ENCODE measurements at places on chromosomes 7 and 10. TPM values are rescaled to one million over a fixed set of nuclear protein-coding genes. Genes with fewer than 3 reads are reported as not detected.

FLNC gene
- 0.16 TPM for total RNA-seq

- H3K36me3 ChIP-seq = no peaks in the 10 kb centered on the region
- no peaks in the 10 kb centered on the region for H3K27me3 ChIP-seq
These were observed 307.3 kb downstream of the CRPPA start for GRCh38 chr7:16114071-16114470.

ADRB1 gene
- 0.27 TPM for total RNA-seq

SFRP4 gene
- not detected for total RNA-seq

DNA sequence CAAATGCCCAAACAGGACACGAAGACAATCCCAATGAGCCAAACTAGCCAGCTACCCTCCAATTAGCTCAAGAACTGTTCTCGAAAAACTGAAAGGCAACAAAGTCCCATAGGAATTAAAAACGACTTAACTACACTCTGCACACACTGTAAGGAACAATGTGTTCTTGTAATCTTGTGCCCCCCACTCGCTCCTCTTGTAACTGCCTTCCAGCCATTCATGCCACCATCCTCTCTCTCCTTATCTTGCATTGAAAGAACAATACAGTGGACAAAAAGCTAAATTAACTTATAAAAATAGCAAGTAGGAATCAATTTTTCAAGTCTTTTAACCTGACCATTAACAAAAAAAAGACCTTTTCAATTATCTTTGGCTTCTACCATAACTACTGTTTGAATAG, 2.9 kb downstream of the CYTH3 start:
- peaks cover 26% of the 10 kb centered on the region for H3K27me3 ChIP-seq
- DNase-seq = no peak
- no peaks in the 10 kb centered on the region for H3K36me3 ChIP-seq

DNA sequence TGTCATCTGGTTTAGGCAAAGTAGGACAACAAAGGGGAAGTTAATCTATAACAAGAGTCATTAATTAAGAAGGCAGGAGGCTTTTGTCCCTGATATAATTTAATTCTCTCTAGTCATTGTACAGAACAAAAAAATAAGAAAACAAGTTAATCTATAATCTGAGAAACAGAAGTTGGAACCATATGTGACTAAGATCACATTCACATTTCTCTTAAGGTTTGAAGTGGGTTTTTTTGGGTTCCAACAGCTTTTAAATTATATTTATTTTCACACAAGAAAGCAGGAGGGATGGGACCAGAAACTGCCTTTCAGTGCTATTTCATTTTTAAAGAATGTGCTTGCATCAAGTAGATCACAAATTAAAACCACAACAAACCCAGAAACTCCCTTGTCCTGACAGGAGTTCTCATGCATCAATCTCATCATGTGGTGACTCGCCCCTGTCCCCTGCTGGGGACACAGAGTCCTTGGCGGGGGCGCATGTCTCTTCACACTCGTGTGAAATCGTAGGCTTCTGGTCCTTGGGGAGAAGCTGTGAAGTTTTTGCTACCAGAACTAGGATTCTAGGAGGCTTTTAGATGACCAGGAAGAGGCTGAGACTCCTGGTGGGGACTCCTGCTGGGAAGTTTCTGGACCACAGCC, 10.1 kb upstream of the OPN4 start:
- no peak overlapping the region for H3K4me3 ChIP-seq
- peaks cover 12% of the 10 kb centered on the region for H3K4me1 ChIP-seq
- H3K27me3 ChIP-seq = peaks cover 9% of the 10 kb centered on the region

- H3K27me3 ChIP-seq = no peaks in the 10 kb centered on the region
- no peaks in the 10 kb centered on the region for H3K4me1 ChIP-seq
- H3K27ac ChIP-seq = no peak overlapping the region
- no peak overlapping the region for H3K4me3 ChIP-seq
- no peaks in the 10 kb centered on the region for H3K36me3 ChIP-seq
- DNase-seq = no peak
These were observed 88.1 kb downstream of the COBL start for GRCh38 chr7:51228386-51228958.

OPALIN gene
- not detected for total RNA-seq

DNA sequence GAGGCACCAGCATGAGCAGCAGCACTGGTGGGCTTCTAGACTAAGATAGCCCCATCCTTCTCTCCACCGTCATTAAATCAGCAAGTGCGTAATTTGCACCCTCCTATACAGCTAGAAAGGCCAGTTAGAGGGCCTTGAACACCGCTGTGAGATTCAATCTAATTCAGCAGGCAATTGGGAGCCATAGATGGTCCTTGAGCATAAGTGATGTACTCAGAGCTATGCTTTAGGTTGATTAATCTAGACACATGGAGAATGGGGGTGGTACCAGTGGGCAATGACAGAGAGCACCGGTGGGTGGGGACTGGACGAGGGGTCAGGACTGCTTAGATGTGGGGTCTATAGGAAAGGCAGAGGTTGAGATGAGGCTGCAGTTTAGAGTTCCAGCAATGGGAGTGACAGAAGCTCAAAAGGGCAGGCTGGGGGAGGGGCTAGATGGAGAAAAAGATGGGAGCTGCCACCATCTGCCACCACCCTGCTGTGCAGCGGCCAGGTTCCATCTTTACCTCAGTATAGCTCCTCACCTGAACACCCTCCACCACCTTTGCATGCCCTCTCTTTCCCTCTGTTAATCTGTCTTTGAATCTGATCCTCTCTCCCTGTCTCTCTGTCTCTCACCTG, 87.3 kb downstream of the C10orf105 start:
- H3K27ac ChIP-seq = no peak overlapping the region
- no peak overlapping the region for H3K4me3 ChIP-seq

GRCh38 chr7:95220328-95220727, 104.0 kb downstream of the PON1 start:
- peaks cover 3% of the 10 kb centered on the region for H3K27me3 ChIP-seq
- no peaks in the 10 kb centered on the region for H3K36me3 ChIP-seq
- DNase-seq = no peak
- H3K4me1 ChIP-seq = no peaks in the 10 kb centered on the region

DNA sequence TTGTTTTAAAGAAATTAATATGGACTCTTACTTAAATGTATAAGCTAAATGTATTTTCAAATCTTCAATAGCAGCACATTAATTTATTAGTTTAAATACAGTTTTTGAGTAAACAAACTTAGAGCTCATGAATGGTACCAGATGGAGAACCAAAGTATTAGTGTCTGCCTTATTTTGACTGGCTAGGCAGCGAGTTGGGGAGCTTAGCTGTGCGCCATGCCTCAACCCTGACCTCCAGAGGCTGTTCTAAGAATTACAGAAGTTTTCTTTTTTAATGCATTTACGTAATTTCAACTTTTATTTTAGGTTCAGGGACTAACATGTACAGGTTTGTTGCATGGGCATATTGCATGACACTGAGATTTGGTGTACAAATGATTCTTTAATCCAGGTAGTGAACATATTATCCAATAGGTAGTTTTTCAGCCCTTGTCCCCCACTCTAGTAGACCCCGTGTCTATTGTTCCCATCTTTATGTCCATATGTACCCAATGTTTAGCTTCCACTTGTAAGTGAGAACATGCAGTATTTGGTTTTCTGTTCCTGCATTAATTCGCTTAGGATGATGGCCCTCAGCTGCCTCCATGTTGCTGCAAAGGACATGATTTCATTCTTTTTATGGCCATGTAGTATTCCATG, 166.8 kb downstream of the IQUB start:
- no peak overlapping the region for H3K27ac ChIP-seq
- H3K27me3 ChIP-seq = no peaks in the 10 kb centered on the region
- no peaks in the 10 kb centered on the region for H3K36me3 ChIP-seq
- H3K4me3 ChIP-seq = no peak overlapping the region
- peak; percentile 7 for DNase-seq

- H3K36me3 ChIP-seq = no peaks in the 10 kb centered on the region
- H3K4me1 ChIP-seq = no peaks in the 10 kb centered on the region
- H3K4me3 ChIP-seq = no peak overlapping the region
These were observed 145.9 kb downstream of the SH3PXD2A start for GRCh38 chr10:103709341-103709920.

- no peak overlapping the region for H3K27ac ChIP-seq
- no peak overlapping the region for H3K4me3 ChIP-seq
- H3K4me1 ChIP-seq = peaks cover 60% of the 10 kb centered on the region
- no peak for DNase-seq
- no peaks in the 10 kb centered on the region for H3K27me3 ChIP-seq
These were observed 35.8 kb upstream of the EZH2 start for GRCh38 chr7:148919859-148920258.

TMEM130 gene
- not detected for total RNA-seq

GRCh38 chr10:63515002-63515763, 6.0 kb upstream of the REEP3 start:
- DNase-seq = peak; percentile 49
- peak overlapping the region; percentile 1 for H3K4me3 ChIP-seq
- H3K36me3 ChIP-seq = peaks cover 26% of the 10 kb centered on the region
- no peaks in the 10 kb centered on the region for H3K27me3 ChIP-seq
- peak overlapping the region; percentile 64 for H3K27ac ChIP-seq

- H3K27ac ChIP-seq = no peak overlapping the region
- no peaks in the 10 kb centered on the region for H3K27me3 ChIP-seq
- H3K36me3 ChIP-seq = peaks cover 4% of the 10 kb centered on the region
- no peak for DNase-seq
- no peak overlapping the region for H3K4me3 ChIP-seq
These were observed 105.6 kb downstream of the TPK1 start for GRCh38 chr7:144730224-144730623.

DNA sequence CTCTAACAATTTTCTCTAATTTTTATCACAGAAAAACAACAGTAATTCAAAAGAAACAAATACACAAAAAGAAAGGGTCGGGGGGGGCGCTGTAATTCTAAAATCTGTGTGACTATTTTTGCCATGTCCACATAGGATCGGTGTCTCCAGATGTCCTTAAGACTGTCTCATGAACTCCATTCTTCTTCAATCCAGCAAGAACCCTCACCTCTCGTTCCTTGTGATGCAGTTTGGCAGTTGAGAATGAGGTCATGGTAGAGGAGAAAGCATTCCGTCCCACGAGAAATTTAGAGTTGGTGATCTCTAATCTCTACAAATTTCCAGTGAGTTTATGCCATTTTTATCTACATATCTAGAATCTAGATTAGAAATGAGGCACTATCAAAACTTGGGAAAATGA, 394.7 kb downstream of the TFEC start:
- no peaks in the 10 kb centered on the region for H3K36me3 ChIP-seq
- no peak overlapping the region for H3K27ac ChIP-seq
- no peaks in the 10 kb centered on the region for H3K4me1 ChIP-seq
- DNase-seq = no peak

DNA sequence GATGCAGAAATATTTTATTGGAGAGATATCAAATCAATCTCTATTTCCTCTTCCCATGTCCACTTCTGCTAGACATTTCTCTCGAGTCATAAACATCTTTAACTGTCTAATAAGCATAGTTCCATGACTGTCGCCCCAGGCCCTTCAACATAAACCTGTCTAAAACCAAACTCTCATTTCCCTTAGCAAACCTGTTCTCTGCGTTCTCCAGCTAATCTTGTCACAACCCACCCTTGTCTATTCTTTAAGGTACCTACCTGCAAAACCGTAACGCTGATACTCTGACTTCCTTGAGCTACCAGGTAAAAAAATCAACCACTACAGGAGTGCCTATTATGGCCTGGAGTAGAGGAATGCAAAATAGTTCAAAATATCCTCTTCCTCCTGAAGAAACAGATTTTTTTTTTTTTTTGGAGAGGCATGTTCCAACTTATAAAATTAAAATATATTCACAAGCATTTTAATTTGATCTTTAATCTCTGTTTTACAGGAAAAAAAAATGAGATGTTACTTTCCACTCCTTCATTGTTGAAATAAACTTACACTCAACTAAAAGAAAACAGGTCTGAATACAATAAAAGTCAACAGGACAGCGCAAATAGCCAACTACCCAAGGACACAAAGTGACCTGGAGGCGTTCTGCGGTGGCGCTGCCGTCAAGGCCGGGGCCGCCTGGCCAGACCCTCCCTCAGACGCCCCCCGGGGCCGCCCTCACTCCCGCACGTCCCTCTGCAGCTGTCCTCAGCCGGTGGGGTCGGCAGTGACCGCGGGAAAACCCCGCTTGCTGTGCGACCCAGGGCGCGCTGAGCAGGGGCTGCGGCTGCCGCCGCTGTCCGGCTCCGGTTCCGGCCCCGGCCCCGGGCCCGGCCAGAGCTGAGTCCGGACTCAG, 765 bp downstream of the SLC25A40 start:
- no peak for DNase-seq
- H3K4me1 ChIP-seq = peaks cover 45% of the 10 kb centered on the region
- peaks cover 57% of the 10 kb centered on the region for H3K36me3 ChIP-seq
- H3K27ac ChIP-seq = peak overlapping the region; percentile 96

DNA sequence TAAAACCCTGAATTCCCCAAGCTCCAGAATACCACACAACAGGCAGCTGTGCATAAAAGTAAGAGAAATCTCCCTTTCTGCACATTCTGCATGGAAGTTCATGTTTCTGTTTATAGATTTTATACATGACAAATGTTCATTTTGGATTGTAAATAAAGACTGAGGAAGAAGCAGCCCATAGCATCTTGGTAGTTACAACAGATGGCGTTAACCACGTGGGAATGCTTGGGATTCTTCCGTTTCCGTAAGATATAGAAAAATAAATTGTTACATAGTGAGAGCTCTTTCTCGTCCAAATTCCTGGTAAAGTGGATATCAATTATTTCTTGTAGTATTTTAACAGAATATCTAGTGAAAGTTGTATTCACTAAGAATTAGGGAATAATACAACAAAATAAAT, 1016.5 kb downstream of the GRM8 start:
- no peak overlapping the region for H3K4me3 ChIP-seq
- H3K27me3 ChIP-seq = no peaks in the 10 kb centered on the region
- H3K27ac ChIP-seq = no peak overlapping the region
- DNase-seq = no peak

DNA sequence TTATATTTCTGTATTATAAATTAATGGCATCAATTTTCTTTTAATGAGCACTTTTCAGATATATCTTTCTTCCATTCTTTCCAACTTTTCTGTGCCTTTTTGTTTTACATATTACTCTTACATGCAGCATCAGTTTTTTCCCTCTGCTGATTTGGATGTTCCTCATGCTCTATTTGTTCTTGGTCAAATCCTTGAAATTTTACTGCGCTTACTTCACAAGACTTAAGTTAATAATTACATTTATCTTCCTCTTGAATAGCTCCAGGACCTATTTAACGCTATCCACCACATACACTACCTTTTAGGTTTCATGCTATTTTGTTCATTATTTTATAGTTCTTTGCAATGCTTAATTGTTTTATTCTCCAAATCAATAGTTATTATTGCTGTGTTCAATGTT, 97.6 kb upstream of the CTTNBP2 start:
- no peaks in the 10 kb centered on the region for H3K27me3 ChIP-seq
- no peak overlapping the region for H3K4me3 ChIP-seq
- H3K4me1 ChIP-seq = no peaks in the 10 kb centered on the region
- no peak for DNase-seq

GRCh38 chr10:16787361-16787791, 29.8 kb downstream of the RSU1 start:
- peaks cover 38% of the 10 kb centered on the region for H3K36me3 ChIP-seq
- H3K4me1 ChIP-seq = peaks cover 31% of the 10 kb centered on the region
- H3K4me3 ChIP-seq = peak overlapping the region; percentile 55
- no peaks in the 10 kb centered on the region for H3K27me3 ChIP-seq
- DNase-seq = peak; percentile 85

GRCh38 chr10:120286280-120286679, 170.7 kb upstream of the PLPP4 start:
- peaks cover 4% of the 10 kb centered on the region for H3K27me3 ChIP-seq
- no peak for DNase-seq
- no peak overlapping the region for H3K4me3 ChIP-seq
- no peaks in the 10 kb centered on the region for H3K36me3 ChIP-seq
- H3K27ac ChIP-seq = no peak overlapping the region

Measured in activated CD8-positive, alpha-beta T cell treated with anti-CD3 and anti-CD28 coated beads for 36 hours (primary cell).